ENCODE measurements at places on chromosomes 5 and 9.

GRCh38 chr5:116559239-116559638, 15.4 kb downstream of the SEMA6A start:
- DNase-seq, result no peak

DNA sequence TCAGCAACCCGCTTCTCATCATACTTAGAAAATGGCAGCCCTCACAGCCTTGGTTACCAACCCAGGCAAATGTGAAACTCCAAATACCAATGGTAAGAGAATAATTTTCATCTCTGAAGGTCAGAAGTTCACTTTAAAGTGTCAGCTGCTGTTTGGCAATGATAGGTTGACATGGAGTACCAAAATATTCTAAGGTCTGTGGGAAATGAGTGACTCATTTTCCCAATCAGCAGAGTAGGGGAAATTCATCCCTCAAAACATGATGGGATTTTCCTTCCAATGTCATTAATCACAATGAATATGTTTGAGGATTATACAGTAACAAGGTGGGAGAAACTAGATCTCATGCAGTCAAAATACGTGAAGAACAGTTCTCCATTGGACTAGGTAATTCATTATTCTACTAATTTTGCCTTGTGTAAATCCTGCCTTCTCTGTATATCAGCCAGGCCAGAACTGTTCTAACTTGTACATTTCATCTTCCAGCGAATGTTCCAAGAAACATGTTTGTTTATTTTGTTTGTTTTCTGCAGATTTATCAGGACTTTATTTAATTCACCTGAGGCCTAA, 53.1 kb upstream of the ERBIN start:
- no peak for DNase-seq

DNA sequence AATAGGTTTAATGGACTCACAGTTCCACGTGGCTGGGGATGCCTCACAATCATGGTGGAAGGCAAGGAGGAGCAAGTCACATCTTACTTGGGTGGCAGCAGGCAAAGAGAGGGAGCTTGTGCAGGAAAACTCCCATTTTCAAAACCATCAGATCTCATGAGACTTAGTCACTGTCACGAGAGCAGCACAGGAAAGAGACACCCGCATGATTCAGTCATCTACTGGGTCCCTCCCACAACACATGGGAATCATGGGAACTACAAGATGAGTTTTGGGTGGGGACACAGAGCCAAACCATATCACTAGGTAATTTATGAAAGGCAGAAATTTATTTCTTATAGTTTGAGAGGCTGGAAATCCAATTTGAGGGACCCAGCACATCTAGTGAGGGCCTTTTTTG, 40.0 kb downstream of the MTREX start:
- no peak for DNase-seq

GRCh38 chr5:171848486-171848885, 62.9 kb downstream of the SMIM23 start:
- DNase-seq, result no peak

DNA sequence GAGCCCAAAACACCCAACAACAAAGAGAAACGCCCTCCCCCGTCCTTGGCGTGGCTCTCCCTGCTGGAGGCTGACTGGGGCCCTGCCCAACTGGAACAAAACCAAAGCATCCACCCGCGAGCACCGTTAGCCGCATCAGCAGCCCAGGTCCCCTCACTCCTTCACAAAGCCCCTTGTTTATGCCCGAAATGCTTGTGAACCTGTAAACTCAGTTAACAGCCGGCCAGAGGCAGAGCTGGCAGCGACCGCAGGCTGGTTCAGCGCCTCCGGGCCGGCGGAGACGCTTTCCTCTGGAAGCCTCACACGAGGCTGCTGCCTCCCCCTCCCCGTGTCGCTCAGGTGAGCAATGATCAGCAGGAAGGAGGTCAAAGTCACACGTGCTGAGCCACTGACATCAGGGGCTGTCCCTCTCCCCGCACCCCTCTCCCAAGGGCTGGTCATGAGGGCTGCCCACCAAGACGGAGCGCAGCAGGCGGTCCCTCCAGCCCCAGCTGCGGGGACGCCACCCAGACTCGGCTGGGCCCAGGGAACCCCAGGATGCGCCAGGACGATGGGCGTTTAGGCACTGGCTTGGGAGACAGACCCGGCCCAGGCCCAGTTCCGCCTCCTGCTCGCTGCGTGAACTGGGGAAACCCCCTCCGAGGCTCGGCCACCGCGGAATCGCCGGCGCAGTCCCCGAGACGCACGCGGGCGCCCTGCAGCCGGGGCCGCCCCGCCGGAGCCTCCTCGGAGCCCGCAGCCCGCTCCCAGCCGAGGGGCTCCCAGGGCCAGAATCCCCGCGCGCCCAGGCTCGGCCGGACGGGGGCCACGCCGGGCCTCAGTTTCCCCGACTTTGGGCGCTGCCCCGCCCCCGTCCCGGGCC, 563 bp downstream of the SNAPC4 start:
- peak; percentile 52 for DNase-seq

GRCh38 chr5:43357878-43358281, 44.7 kb upstream of the HMGCS1 start:
- DNase-seq, result no peak

DNA sequence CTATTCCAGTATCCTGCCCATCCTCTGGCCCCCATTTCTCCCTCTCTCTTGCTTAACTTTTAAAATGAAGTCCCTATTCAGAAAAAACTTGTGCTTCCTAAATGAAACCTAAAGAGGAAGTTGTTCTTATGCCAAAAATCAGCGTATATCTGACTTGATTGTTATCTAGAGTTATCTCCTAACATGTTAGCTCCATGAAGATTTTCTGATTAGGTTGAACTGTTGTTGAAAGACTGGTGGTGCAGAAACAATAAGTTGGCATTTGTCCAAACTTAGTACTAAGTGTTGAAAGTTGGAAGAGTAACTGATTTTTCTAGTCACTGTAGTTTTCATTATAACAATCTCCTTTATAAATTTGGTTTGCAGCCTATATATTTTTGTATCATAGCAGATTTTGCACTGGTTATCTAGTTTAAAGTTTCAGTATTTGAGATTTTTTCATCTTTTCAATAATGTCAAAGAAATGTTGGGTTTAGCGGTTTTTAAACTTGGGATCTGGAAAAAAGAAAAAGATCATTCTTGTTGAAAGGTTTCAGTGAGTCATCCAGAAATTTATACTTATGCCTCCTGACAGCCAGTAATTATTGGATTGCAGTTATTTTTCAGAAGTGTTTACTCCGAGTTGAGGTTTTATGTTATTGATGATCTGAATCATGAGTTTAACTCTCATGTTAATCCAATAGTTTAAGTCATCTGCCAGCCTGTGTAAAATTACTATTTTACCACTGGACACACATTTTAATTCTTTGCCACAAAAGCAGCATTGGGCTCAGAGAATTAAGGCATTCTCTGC, 60.6 kb downstream of the PAM start:
- no peak for DNase-seq

DNA sequence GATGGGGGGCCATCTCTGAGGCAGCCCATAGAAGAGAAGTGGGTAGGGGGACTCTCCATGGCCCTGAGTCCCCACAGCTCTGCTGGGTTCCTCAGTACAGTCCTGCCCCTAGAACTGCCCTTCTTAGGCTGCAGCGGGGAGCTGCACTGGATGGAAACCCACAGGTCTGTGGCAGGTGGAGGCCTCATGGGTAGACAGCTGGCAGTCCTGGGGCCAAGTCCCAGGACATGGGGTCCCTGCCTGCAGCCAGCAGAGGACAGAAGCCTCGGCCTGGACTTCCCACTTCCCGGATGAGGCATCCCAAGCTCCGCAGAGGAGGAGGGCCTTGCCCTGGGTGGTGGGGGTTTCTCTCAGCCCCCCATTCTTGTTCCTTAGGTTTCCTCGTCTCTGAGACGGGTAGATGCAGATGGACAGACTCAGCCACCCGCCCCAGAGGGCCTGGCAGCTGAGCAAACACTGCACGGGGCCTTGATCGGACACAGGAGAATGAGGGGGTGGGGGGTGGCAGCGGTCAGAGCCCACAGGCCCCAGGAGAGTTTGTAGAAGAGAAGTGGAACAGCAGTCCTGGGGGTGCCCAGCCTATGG, 153.8 kb downstream of the C9orf50 start:
- DNase-seq, result no peak

GRCh38 chr5:129249886-129250285, 155.3 kb downstream of the ISOC1 start:
- no peak for DNase-seq

DNA sequence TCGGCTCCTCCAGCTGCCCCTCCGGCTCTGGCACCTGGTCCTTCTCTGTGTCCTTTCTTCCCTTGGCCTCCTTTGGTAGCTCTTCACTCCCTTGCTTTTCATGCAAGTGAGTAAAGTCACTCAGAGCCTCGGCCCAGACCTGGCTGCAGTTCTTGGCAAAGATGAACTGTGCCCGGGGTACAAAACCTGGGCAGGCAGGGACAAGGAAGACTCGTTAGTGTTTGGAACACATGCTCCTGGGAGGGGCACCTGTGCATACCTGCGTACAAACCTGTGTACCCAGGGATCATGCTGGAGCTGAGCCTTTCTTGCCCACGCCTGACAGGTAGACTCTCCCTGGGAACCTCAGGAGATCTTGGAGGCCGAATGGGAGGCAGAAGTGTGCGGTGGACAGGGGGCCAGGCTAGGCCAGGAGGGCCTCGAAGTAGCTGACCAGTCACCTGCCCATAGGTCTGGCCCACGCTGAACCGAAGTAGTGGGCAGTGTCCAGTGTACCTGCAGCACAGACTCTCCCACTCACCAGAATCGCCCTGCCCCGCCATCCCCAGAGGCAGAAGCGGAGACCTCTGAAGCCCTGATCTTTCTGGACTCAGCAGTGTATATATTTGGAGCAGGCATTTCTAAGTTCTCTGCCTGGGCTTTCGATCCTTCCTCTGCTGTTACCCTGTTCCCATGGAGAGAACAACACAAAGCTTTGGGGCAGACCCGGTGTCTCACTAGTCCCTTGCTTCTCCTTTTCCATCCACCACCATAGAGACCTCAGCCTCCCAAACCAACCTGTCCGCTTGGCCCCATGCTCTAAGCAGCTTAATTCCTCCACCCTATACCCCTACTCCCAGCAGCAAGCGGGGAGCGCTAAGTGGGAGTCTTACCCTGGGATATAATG, 41.9 kb upstream of the TESK1 start:
- DNase-seq, result no peak

DNA sequence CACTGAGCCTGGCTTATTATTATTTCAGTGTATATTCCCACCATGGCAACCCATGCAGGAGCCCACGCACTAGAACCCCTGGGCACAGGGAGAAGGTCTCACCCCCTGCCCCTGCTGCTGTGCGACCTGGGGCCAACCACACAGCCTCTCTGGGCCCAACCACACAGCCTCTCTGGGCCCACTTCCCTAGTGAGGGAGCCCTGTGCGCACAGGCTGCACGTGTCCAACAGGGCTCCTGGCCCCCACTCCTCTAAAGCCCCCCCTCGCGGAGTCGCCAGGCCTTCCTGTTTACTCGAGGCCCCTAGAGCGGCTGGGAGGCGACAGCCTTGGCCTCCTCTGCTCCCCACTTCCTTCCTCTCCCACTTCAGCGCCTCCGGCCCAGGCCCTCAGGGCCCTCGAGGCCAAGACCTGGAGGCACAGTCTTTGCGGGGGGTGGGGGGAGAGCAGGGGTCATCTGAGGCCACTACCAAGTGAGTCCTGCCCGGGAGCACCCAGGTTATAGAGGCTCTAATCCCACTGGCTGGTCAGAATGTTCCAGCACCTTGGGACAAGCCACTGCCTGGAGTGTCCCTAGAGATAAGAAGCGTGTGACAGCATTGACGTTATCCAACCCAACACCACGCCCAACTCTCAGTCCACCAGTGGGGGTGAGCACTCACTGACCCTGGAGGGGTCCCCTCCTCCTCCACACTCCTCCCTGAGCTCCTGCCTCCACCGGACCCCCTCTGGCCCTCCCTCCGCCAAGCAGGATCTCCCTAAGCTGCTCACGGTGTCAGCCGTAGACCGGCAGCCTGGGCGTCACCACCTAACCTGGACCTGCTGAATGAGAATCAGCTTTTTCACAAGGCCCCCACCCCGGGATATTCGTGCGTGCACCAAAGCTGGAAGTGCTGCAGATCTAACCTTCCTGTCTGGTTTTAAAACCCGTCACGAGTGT, 7.9 kb upstream of the ENG start:
- peak; percentile 52 for DNase-seq

DNA sequence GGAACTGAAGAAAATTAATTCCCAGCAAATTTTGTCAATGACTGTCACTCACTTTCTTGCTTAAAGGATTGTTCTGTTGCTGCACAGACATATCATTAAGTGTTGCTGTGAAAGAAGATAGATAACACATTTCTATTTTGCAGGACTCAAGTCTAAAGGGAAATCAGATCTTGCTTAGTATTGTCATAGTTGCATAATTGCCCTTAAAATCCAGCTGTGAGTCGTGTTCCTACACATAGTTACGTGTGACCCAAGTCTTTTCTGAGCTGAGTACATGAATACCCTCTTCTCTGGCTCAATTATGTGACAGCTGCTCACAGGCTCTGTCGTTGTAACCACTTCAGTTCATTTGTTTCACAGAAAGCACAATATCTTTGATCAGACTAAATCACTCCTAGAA, 390.8 kb downstream of the DTWD2 start:
- no peak for DNase-seq
